ENCODE measurements at places on chromosomes 7 and 10.

DNA sequence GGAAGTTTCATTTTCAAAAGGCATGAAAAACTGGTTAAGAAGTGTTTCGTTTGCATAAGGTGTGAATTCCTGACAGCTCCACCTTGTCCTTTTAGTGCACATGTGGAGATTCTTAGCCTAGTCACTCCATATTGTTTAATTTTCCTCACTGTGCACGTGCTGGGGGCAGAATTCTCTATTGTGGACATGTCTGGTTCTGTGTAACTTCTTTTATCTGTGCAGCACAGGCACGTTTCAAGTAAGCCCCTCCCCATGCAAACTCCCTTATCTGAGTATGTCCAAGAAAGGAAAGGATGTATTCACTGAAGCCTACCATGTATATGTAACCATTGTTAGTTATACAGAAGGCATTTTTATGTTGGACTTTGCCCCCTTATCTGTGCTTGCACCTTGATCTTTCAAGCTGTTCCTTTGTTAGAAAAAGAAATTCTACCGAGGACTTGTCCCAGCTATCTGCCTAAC lies 1346.3 kb downstream of the REEP3 start:
- no peak for DNase-seq

- DNase-seq, result no peak
These were observed 5.0 kb downstream of the TBX20 start for GRCh38 chr7:35248576-35249536.

DNA sequence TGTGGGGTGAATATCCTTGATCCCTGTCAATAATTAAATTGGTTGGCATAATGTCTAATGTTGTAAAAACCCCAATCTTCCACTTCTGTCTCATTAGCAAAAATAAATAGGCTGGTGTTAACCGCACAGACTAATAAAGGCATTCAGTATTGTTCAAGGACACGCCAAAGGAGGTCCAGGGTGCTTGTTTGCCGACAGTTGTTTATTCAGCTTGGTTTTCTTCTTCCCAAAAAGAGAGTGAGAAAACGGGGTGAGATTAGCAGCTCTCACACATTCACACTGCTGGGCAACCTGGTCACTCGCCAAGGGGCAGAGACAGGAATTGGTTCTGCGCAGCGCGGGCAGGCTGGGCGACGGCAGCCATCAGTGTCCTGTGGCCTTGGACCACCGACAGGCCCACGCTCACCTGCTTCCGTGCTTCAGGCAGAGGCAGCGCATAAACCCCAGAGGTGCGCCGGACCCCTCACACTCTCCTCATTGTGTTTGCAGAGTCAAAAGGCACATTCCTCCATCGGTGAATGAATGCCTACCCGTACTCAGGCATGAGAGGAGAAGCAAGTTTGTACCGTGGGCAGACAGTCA lies 26.2 kb upstream of the LMBR1 start:
- no peak for DNase-seq

DNA sequence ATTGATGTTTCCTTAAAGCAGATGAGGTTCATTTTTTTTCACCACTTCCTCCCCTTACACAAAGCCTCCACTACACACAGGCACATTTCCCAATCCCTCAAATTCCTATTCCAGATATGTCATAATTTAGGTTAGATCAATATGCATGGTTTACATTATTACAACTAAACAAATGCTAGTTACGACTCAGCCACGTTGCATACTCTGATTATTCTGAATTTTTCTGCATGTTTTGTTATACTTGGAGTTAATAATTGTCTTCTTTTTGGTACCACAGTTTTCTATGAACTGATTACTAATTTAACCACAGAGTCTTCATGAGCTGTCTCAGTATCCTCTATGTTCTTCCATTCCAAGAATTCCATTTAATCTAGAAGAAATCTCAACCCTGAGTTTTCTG lies 4.4 kb upstream of the BICC1 start:
- DNase-seq, result no peak

DNA sequence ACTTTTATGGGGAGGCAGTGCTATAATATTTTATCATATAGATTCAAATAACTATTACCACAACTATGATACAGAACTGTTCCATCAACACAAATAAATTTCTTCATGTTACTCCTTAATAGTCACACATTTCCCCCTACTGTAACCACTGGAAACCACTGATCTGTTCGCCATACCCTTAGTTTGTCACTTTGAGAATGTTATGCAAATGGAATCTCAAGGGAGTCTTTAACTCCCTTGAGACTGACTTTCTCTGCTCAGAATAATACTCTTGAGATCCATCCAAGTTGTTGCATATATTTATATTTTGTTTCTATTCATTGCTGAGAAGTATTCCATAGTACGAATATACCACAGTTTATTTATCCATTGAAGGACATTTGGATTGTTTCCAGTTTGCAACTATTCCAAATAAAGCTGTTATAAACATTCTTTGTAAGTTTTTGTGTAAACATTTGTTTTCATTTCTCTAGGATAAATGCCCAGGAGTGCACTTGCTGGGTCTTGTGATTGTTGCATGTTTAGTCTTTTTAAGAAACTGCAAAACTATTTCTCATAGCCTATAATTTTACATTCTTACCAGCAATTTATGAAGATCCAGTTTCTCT lies 19.7 kb upstream of the PON2 start:
- DNase-seq, result no peak

DNA sequence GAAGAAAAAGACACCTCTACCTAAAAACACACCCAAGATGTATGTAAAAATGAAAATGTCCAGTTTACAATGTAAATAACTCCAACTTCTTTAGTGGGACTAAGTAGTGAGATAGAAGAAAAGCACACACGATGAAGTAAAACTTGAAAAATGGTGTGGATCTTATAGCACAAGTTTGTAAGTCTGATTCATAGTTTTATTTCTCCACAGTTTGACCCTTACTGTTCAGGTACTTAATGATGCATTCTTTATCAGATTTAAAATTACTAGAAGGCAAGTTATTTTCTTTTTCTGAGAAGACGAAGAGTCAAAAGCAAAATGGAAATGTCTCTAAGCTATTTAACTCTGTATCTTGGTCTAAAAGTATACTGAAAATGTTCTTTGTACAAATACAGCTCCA lies 6.1 kb downstream of the NAMPT start:
- no peak for DNase-seq

DNA sequence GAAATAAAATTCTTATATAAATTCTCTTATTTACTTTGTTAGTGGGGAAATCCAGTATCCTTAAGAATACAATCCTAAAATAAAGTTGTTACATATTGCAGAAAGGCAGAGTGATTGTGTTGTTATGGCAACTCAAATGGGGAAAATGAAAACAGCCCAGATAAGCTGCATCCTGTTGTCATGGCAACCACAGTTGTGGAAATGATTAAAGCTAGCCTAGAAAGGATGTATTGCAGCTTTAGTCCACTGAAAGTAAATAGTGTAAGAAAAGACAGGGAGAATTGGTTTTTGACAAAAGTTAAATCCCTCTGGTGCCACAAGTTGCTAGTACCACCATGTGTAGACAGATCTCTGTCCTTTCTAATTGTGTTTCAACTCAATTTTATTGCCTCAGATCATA lies 43.2 kb downstream of the BTRC start:
- peak; percentile 33 for DNase-seq

GRCh38 chr7:75621124-75621523 lies 117.6 kb downstream of the HIP1 start:
- DNase-seq, result no peak

- peak; percentile 82 for DNase-seq
These were observed 302.9 kb upstream of the PODXL start for GRCh38 chr7:131859147-131859821.

DNA sequence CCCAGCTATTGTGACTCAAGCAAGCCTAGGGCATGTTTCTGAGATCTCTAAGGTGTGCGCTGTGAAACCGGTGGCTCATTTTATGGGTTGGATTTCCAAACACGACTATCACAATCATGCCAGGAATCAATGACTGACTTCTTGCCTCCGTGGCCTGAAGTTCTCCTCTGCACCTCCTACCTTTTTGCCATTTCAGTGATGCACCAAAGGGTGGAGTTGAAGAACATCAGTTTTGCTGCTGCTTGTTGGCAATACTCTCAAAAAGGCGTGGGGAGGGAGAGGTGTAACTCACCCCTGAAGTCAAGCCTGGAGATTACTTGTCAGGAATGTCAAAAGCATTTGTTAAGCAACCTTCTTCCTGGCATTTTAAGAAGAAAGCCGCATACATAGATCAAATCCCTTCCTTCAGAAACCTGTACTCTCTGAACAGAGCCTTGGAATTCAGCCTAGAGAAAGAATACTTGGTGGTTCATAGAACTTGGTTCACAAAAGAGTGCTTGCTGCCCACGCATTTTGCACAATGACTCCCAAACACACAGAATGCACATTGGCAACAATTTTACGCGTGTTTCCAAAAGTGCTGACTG lies 41.0 kb downstream of the KIAA1217 start:
- no peak for DNase-seq

- no peak for DNase-seq
These were observed 9.0 kb upstream of the TACR2 start for GRCh38 chr10:69425511-69426298.

GRCh38 chr10:113958631-113959382 lies 84.9 kb upstream of the ADRB1 start:
- no peak for DNase-seq

GRCh38 chr7:20393021-20393610 lies 62.4 kb downstream of the ITGB8 start:
- no peak for DNase-seq

GRCh38 chr10:55837273-55837672 lies 523.8 kb downstream of the ZWINT start:
- DNase-seq, result no peak

- no peak for DNase-seq
These were observed 187.2 kb downstream of the PPP1R3A start for GRCh38 chr7:113731571-113731970.

- DNase-seq, result no peak
These were observed 190.5 kb upstream of the NRP1 start for GRCh38 chr10:33524966-33525365.

- no peak for DNase-seq
These were observed 119.2 kb downstream of the TMEM178B start for GRCh38 chr7:141193066-141193465.

DNA sequence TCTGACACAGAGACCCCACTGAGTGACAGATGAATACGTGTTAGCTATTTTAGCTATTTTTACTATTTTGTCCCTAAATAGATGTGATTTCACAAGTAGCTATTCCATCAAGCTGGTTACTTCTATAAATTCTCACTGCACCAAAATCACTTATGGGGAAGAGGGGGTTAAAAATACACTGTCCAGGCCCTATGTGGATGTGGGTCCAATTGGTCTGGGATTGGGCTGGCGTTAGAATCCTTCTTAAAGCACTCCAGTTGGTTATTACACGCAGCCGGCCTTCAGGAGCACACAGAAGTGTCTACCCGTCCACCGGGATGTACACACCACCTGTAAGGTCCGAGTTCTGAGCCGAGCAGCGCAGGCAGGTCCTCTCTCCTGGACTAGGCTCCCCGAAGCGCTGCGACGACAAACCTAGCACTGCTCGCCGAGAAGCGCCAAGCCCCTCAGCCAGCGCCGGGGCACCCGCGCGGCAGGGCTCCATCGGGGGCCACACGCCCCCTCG lies 222.3 kb upstream of the MKLN1 start:
- no peak for DNase-seq

- no peak for DNase-seq
These were observed 18.9 kb upstream of the RAMP3 start for GRCh38 chr7:45138433-45139267.

GRCh38 chr7:7414791-7415603 lies 120.7 kb downstream of the COL28A1 start:
- DNase-seq, result no peak

GRCh38 chr7:31553661-31554081 lies 39.8 kb downstream of the ITPRID1 start:
- DNase-seq, result no peak

Measured in HEK293T (cell line).